Stimulated activated CD4-positive, alpha-beta T cell treated with anti-CD3 and anti-CD28 coated beads, Interleukin-2, amount 100 ng/mL, for 24 hours (primary cell): ENCODE measurements at places on chromosomes 4 and X.

DNA sequence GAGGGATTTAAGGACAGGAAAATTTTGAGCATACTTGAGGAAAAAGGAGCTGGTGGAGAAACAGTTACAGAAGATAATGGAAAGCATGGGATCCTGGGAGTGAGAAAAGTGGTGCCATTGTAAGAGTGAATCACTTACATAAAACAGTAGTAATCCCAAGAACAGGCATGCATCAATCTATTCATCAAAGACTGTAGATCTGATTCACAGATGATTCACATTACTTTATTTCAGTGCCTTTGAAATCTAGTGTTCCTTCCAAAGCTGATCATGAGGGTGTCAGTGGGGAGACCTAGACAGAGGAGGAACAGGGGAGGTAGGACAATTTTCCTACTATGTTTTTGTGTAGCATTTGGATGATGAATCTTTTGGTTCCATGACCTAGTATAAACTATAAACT, 102.7 kb downstream of the TAB3 start:
- DNase-seq, result no peak

- DNase-seq, result no peak
Observed at GRCh38 chr4:105551965-105552746, at the start of gene ARHGEF38. ARHGEF38 (plus strand) TSS chr4:105552620; CDS start chr4:105552766, 146 bp downstream.

DNA sequence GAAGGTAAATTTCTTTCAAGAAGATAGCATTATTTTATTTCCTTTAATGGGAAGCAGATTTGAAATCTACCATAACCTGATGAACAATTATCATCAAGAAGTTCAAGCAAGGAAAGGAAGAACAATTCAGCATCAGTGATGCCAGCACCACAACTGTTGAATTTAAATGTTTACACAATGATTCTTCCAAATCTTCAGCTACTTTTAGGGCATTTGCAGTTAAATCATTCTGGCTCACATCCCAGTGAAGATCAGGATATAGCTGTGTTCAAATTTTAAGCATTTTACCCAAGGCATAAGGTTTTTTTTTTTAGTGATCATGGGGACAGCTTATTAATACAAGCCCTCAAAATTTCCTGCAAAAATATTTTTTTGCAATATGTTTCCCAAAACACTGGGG, 112.9 kb downstream of the SHISA3 start:
- DNase-seq, result no peak

DNA sequence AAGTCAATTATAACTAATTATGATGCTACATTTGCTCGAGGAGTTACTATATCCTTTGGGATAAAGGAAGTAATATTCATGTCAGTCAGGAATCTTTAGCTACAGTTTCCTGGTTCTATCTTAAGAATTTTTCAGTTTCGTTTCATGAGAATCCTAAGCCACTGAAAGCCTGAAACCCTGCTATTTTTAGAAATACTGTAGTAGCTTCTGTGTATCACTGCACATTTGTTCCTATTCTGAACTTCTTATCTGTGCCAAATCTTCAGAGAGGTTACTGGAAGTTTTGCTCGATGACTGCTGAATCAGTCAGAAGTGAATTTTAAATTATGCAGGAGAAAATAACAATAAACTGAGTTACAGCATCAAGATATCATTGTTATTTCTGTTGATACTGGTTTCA, 249.2 kb downstream of the TENM3 start:
- no peak for DNase-seq

- DNase-seq, result no peak
Observed at GRCh38 chr4:141659539-141659938, 23.2 kb downstream of the IL15 start.

DNA sequence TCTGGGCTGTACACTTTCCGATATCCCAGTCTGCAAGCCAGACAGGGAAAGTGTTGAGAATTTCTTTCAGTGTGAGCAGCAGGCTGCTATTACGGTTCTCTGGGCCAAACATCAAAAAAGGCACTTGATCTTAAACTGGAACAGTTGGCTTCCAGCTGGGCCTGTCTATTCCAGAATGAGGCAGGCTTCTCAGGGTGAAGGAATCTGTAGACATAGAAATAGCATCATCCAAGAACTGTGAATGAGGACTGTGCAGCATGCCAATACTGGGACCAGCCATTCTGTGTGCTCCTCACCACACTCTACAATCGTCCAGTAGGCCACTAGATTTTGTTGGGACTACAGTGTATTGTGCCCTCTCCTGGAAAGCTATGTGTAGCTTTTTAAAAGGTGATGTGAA, 31.1 kb downstream of the ART3 start:
- DNase-seq, result no peak

DNA sequence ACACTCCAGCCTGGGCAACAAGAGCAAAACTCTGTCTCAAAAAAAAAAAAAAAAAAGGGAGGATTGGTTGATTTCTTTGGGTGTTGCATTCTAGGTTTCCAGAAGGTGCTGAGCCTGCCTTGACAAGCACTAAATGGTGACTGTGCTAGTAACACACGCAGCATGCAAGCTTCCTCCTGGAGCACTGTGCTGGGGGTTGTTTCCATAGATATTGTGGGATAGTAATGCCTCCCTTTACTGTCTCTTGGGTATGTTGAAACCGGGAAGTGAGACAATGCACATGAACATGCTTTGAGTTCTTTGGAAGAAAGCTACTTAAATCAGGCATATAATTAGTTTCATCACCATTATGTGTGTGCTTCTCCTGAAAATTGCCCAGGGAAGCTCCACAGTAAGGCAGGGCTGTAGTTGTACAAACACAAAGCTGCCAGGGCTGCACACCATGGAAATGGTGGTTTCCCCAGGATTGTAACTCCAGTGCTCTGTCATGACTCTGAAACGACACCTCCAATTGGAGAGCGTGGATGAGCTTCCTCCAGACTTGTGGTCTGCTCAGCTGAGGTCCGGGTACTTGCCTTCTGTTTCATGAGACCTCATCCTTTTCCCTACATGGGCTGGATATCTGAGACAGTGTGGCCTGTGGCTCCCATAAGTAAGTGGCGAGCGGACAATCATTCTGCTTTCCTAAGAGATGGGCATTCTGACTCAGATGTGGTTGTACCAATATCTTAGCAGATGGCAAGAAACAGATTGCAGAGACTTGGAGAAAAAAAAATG, 31.5 kb upstream of the STOX2 start:
- DNase-seq, result no peak

- DNase-seq, result no peak
Observed at GRCh38 chr4:159210975-159211374, 108.1 kb downstream of the RAPGEF2 start.

- DNase-seq, result no peak
Observed at GRCh38 chr4:137390707-137391106, 141.6 kb downstream of the PCDH18 start.

DNA sequence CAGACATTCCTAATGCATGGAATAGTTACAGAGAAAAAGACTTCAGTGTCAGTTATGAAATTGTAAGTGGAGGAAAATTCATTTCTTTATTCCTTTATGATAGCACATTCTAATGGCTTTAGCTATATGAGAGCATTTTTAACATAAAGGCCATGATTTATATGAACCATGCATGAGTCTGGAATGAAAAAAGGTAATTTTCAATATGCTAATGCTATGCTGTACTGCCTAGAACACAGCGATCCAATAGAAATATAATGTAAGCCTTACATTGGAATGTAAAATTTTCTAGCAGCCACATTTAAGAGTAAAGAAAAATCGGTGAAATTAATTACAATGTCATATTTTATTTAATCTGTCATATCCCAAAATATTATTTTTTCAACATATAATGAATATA, 932.0 kb downstream of the C4orf33 start:
- DNase-seq, result no peak

- no peak for DNase-seq
Observed at GRCh38 chr4:84669201-84669600, 86.3 kb downstream of the CDS1 start.

DNA sequence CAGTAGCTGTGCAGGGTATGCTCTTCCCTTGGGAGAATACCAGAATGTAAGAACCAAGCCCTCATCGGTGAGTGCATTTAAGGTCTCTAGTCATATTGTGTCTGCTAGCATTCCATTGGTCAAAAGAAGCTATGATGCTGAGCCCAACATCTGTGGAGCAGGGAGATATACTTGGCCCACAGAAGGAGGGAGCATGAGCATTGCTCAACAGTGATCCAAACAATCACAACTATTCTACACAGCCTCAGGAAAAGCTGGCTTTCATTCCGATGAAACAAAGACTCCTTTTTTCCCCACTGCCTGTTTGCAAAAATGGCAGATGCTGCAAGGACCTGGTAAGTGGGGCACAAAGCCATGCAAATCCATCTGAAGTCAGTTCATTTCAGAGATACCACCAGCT, 80.6 kb upstream of the DHX15 start:
- DNase-seq, result no peak

GRCh38 chrX:48468247-48468671, 1.8 kb downstream of the SLC38A5 start:
- DNase-seq, result peak; percentile 68

DNA sequence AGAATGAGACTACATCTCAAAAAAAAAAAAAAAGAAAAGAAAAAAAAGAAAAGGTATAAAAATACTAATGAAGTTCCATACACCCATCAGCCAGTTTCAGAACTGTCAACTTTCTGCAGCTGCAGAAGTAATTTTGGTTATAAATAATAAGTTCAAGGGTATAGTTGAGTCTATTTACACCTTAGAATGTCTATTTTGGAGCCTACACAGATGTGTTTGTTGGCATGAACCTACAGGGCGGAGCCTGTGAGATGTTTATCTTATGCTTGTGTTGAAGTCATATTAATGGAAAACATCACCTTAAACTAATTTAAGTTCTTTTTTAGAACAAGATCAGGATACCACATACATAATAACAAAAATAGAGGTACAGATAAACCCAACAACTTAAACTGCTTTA, 85.8 kb downstream of the RAPGEF2 start:
- DNase-seq, result no peak

GRCh38 chrX:8783097-8783713, 18.0 kb downstream of the FAM9A start:
- DNase-seq, result peak; percentile 47

- no peak for DNase-seq
Observed at GRCh38 chrX:63993936-63994335, 208.9 kb upstream of the ARHGEF9 start.

GRCh38 chr4:168380290-168380689, 61.7 kb upstream of the DDX60 start:
- DNase-seq, result no peak

- no peak for DNase-seq
Observed at GRCh38 chr4:99587803-99588202, 13.2 kb downstream of the MTTP start.

DNA sequence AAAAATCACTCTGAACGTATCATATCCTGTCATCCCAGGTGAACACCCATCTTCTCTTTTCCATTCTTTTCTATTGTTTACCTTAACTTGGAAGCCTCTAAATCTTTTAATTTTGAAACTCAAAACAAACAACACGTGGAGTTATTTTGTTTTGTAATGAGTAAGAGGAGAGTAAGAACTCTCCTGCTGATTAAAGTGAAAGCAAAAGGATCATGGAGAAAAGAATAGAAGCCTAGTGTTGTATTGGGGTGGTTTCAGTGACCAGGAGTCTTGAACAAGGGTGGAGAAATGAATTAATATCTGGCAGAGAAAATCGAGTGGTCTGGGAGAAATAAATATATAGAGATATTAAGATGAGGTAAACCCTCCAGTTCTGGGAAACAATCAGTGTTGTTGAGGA, 237.4 kb upstream of the UGT8 start:
- DNase-seq, result no peak

DNA sequence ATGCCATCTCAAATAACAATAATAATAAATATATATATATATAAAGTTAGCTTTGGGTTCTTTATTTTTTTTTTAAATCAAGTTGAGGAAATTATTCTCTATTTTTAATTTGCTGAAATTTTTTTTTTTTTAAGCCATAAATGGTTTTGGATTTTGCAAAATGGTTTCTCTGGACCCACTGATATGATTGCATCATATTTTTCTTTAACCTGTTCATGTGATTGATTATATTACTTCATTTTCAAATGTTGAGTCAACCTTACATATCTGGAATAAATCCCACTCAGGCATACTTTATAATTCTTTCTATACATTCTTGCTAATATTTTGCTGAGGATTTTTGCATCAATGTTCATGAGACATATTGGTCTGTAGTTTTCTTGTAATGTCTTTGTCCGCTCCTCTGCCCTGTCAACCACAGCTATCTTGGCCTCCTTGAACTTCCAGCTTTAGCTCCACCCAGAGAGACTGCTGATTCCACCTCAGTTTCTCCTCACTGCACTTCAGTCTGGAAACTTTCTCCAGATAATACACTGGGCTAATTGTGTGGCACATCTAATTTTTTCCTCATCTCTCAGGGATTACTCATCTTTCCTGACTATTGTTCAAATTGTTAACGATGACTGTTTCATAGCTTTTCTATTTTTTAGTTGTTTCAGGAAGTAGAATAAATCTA, 160.9 kb upstream of the GIMD1 start:
- DNase-seq, result no peak

DNA sequence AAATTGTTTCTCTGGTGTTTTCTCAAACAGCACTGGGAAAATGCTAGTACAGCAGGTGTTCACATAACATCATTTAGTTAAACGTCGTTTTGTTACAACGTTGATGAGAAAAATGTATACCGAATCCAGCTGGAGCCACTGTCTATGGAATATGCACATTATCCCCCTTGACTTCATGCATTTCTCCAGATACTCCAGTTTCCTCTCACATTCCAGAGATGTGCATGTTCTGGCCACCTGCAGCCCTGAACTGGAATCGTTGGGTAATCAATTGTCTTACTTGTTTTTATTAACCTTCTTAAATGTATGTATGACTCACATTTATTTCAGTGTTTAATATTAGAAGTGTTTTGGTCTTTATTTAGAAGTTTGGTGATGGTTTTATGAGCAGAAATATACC, 18.4 kb upstream of the ODAM start:
- no peak for DNase-seq

DNA sequence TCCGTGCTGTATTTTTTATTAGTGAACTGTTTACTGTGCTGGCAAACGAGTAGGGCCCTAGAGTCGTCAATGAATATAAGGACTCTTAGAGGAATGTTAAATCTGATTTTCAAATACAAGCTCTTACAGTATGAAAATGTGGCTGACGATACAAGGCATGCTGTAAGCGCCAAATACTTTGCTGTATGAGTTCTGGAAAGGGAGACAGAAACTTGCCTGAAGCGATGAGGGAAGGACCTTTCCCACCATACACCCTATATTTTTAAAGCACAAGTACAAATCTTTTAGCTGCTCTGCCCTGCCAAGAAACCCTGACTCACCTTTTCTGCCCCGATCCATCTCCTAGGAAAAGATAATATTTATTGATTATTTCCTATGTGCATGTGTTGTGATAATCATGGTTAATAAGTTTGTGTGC, 15.7 kb upstream of the RUFY3 start:
- no peak for DNase-seq

GRCh38 chr4:77358315-77358928, 201.4 kb downstream of the CCNG2 start:
- no peak for DNase-seq

GRCh38 chrX:150451953-150452352, 88.8 kb downstream of the MAMLD1 start:
- DNase-seq, result no peak

- no peak for DNase-seq
Observed at GRCh38 chr4:156113138-156113765, 159.6 kb upstream of the CTSO start.
